ENCODE measurements at places on chromosomes 7 and 10.

DNA sequence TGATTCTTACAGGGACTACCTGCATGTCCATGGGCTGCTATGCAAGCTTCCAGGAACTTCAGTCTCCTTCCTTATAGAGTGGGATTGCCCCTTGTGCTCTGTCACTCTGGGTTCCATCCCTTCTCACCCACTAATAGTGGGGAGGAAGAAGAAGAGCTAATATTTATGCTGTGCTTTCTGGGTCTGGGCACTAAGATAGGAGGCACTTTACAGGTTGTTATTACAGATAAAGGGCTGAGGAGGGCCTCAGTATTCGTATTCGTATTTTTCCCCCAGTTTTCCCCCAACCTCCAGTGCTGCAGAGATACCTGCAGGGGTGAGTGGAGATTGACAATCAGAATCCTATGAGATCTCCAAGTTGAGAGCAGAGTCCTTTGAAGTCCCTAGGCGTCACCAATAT, 14.2 kb downstream of the HK1 start:
- DNase-seq, result no peak

DNA sequence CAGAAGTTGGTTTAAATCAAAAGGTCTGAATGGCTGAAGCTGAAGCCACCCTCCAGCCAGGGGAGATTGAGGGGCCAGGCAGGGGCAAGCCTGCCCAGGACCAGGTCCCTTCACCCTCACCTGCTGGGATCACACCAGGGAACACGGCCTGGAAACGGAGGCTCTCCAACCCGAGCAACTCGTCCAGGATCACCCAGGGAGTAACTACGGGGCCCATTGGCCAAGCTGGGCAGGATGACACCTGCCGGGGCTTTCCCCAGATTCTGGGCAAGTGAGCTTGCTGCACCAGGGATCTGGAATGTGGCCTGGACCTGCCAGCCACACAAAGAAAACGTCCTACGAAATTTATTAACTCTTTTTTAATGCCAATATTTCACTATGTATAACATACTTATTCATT, 30.4 kb upstream of the PPP2R2D start:
- no peak for DNase-seq

- DNase-seq, result no peak
Observed at GRCh38 chr7:135447748-135448147, 62.2 kb downstream of the CNOT4 start.

GRCh38 chr10:79502561-79503309, 9.6 kb upstream of the EIF5AL1 start:
- no peak for DNase-seq

GRCh38 chr7:69403169-69403568, 195.1 kb upstream of the AUTS2 start:
- DNase-seq, result no peak

Data from activated CD8-positive, alpha-beta memory T cell treated with anti-CD3 and anti-CD28 coated beads for 1 hour (primary cell).